ENCODE measurements at places on chromosomes 2 and 18.

- DNase-seq = no peak
Observed at GRCh38 chr18:63054901-63055584, 264.5 kb downstream of the BCL2 start.

DNA sequence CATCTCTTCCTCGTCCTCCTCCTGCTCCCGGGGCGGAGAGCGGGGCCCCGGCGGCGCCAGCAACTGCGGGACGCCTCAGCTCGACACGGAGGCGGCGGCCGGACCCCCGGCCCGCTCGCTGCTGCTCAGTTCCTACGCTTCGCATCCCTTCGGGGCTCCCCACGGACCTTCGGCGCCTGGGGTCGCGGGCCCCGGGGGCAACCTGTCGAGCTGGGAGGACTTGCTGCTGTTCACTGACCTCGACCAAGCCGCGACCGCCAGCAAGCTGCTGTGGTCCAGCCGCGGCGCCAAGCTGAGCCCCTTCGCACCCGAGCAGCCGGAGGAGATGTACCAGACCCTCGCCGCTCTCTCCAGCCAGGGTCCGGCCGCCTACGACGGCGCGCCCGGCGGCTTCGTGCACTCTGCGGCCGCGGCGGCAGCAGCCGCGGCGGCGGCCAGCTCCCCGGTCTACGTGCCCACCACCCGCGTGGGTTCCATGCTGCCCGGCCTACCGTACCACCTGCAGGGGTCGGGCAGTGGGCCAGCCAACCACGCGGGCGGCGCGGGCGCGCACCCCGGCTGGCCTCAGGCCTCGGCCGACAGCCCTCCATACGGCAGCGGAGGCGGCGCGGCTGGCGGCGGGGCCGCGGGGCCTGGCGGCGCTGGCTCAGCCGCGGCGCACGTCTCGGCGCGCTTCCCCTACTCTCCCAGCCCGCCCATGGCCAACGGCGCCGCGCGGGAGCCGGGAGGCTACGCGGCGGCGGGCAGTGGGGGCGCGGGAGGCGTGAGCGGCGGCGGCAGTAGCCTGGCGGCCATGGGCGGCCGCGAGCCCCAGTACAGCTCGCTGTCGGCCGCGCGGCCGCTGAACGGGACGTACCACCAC, 2.1 kb downstream of the GATA6 start:
- DNase-seq = no peak

DNA sequence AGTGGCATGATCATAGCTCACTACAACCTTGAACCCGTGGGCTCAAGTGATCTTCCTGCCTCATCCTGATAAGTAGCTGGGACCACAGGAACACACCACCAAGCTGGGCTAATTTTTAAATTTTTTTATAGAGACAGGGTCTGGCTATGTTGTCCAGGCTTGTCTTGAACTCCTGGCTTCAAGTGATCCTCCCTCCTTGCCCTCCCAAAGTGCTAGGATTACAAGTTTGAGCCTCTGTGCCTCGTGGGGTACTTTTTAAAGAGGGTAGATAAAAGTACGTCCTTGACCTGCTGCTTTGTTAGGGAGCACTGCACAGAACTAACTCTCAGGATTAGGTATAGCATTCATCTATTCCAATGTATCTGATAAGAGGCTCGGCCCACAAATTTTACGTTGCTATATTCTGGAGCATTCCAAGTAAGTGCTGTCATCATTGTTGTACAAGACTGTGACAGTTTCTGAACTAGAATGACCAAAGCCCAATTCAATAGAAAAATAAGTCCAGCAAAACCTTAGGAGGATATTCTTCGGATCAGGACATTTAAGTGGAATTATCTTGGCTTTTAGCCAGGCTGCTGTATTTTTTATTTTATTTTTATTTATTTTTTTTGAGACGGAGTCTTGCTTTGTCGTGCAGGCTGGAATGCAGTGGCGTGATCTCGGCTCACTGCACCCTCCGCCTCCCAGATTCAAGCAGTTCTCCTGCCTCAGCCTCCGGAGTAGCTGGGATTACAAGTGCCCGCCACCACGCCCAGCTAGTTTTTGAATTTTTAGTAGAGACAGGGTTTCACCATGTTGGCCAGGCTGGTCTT, 4.1 kb downstream of the MTCL1 start:
- DNase-seq = no peak

- no peak for DNase-seq
Observed at GRCh38 chr2:168602379-168602778, 146.3 kb downstream of the CERS6 start.

- no peak for DNase-seq
Observed at GRCh38 chr18:7065736-7066135, 51.9 kb downstream of the LAMA1 start.

- DNase-seq = no peak
Observed at GRCh38 chr2:54589340-54590215, 133.5 kb downstream of the SPTBN1 start.

GRCh38 chr2:134917888-134918525, 615 bp upstream of the CCNT2 start:
- DNase-seq = peak; percentile 77

DNA sequence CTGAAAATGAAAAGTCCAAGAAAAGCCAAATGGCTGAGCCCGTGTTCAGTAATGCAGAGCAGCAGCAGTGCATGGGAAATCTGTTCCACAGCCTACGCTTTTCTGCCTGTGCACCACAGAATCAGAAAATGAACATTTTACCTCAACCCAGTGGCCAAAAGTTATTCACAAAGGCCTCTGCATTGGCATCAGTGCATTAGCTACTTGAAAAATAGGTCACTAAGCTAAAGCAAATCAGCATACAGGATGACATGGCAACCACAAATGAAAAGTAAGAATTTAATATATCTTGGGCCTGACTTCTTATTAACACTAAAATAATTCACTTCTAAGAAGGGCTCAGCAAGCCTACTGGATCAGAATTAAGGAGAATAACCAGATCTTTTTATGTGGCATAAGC, 1145.3 kb upstream of the CHAC2 start:
- DNase-seq = no peak

DNA sequence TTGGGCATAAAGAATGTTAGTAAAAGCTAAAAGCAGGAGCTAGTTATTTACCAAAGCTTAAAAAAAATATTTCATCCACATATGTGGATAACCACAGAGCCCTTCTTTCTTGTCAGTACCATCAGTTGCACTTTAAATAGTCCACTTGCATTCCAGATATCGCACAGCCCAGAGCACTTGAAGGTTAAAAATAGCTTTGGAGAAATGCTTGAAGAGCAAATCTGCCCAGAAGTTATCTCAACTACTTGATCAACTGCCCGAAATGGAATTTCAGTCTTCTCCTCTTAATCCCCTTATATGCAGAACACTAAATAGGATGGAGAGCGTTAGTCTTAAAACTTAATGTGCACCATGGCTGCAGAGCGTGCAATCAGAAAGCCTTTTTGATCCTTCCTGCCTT, 148.3 kb downstream of the PLEKHA3 start:
- no peak for DNase-seq

GRCh38 chr18:47909484-47909883, 21.0 kb downstream of the SMAD2 start:
- DNase-seq = no peak

- no peak for DNase-seq
Observed at GRCh38 chr18:49137093-49137492, 186.3 kb upstream of the SMAD7 start.

DNA sequence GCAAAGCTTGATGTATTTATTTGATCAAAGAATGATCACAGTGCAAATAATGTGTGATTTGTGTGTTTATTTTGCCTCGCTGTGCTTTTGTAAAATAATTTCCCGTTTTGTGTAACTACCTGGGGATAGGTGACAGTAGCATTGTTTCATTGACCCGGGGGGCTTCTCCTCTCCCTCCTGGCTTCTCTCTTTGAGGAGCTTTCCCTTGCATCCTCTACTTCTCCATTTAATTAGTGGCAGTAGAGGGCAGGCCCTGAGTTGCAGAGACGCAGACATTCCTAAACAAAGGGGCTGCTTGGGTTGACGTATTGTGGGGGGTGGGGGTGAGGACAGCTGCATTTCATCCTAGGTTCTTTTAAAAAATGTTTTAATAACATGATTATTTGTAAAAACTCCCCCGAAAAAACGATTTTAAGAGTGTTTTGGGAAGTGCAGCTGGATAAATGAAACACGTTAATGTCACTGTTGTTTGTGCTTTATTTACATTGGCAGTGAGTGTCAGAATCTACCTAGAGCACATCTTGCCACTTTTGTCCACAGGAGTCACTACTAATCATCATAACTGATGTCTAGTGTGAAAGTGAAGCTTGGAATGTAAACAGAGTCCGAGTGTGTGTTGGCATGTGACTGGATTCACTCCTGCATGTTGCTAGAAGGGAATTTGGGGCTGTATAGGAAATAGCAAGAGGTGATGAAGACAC, 2.2 kb downstream of the NEDD4L start:
- DNase-seq = no peak

GRCh38 chr2:33644215-33644614, 45.1 kb upstream of the FAM98A start:
- no peak for DNase-seq

GRCh38 chr2:126038861-126039260, 617.1 kb upstream of the GYPC start:
- no peak for DNase-seq

DNA sequence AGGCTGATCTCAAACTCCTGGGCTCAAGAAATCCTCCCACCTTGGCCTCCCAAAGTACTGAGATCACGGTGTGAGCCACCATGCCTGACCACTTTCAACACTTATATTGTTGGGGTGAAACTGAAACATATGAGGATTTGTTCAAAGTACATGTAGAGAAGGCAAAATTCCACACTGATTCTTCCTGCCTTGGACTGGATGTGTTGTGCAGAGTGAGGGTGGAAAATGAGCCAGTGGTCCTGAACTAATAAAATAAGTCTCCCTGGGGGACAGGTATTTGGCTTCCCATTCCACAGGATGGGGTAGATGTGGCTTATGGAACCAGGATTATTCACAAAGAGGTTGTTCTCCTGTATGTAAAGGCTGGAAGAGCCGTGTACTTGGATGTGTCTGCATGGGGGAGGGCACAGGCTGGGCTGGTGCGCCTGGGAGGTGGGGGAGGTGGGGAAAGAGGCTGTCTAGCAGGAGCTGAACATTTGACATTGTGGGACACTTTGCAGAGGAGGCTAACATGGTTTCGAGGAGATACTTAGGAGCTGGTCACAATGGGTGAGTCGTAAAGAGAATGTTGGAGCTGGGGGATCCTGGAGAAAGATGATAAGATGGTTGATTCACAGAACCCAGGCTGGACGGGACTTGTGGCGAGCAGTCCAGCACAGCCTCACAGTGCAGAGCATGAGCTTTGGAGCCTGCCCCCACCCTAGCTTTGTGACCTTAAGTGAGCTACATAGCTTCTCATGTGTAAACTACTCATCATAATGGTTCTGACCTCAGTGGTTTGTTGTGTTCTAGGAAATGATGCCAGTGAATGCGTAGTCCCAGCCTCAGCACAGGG, at the start of gene TXNDC2:
Gene TXNDC2 (plus strand): TSS at position 804 of the 835 bp plus-strand sequence. CDS start 708 bp downstream, outside the sequence.
- DNase-seq = no peak

GRCh38 chr2:175414882-175415487, 233.5 kb upstream of the ATP5MC3 start:
- DNase-seq = no peak

DNA sequence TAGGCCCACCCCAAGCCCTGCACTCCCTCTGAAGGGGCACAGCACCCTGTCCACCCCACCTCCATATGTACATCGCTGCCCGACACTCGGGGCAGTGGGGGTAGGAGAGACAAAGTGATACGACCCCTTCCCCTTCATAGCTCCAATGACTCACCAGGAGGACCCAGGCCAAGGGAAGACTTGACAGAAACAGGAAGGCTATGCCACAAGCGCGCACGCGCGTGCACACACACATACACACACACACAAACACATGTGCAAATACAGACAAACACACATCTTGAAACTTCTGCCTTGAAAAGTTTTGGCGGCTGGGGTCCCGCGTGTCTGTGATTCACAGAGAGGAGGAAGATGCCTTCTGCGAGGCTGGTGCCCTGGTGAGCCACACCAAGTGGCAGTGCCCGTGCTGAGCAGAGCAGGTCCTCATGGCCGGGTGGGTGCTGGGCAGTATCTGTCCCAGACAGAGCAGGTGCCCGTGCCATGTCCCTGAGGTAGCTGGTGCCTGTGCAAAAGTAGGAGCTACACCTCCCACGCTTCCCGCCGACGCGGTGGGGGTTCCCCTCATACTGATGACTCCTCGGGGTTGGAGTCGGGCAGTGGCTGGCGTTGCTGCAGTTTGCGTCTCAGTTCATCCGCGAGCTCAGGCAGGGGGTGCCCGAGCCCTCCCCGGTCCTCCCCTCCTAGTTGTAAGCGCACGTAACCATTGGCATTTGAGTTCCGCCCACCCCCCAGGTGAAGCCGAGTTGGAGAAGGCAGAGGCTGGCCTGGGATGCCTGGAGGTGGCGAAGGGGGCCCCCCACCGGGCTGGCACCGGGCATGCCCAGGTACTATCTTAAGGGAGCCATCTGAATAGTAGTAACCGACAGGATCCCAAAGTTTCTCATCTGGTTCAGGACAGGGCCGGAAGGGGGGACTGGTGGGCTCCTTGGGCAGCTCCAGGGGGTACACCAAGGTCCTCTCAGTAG, 2.5 kb upstream of the ANKRD39 start:
- DNase-seq = no peak

DNA sequence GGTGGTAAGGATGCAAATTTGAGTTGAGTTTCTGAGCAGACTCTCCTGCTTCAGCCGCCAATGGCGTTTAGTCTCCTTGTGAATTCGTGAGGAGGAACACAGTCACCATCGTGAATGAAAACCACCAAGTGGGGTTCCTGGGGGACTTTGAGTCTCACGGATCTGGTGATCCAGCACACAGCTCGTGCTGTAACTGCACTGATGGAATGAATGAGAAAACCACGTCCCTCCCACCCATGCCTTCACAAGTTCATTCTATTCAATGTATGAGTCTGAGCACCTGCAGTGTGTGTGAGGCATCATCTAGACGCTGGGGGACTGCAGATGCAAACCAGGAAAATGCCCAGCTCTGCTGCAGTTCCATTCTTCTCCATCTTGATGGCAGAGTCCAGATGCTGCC, 127.9 kb downstream of the PIEZO2 start:
- DNase-seq = no peak

GRCh38 chr2:20180676-20181648, 44.0 kb downstream of the SDC1 start:
- DNase-seq = no peak

DNA sequence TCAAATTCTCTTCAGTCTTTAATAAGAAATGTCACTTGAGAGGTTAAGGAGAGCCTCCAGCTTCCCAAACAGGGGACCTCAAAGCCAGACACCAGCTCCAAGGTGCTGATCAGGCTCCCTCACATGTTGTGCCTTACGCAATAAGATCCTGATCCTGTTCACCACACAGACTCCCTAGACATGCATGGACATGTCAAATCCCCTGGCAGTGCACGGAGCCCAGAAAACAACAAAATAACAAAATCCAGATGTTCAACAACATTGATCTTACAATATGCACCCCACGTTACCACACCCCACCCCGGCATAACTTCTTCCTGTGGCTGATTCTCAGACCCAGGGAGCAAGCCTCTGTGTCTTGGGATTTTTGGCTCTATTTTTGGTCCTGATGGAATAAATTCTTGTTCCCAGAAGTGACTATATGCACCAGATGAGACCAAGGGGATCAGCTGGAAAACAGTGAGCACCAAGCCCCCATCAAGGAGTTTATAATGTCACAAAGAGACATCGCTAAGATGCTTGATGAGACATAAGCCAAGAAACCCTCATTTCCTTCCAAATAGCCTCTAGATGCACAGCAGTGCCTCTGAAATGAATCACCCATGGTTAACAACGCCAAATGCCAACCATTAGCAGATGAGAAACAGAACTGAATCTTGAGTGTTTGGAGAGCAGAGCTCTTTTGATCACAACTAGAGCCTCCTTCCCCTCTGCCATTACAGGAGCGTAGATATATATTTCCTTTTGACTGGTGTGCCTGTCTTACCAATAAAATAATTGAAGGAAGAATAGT, 198.2 kb downstream of the PRKCE start:
- no peak for DNase-seq
